Smooth muscle cell of the umbilical artery (primary cell): ENCODE measurements at places on chromosomes 5 and 9. TPM values are rescaled to one million over a fixed set of nuclear protein-coding genes. Genes with fewer than 3 reads are reported as not detected.

AGXT2 gene
- not detected in 2 replicates for total RNA-seq

KCTD16 gene
- total RNA-seq: 5.4 and 33.0 TPM in 2 replicates

SPATA6L gene
- total RNA-seq: 0.18 and 1.5 TPM in 2 replicates

LEAP2 gene
- total RNA-seq: 0.18 and 0.30 TPM in 2 replicates

SUSD3 gene
- total RNA-seq: 0.37 and 0.59 TPM in 2 replicates

PIP5KL1 gene
- 1.5 and 2.3 TPM in 2 replicates for total RNA-seq

VCAN gene
- 1,857 and 2,662 TPM in 2 replicates for total RNA-seq

PPP3R2 gene
- total RNA-seq: not detected in 2 replicates

LCN12 gene
- 0.30 and 0.51 TPM in 2 replicates for total RNA-seq

SGCD gene
- 12.7 and 31.2 TPM in 2 replicates for total RNA-seq

C6 gene
- total RNA-seq: not detected in 2 replicates

CORO2A gene
- 0.30 and 0.37 TPM in 2 replicates for total RNA-seq

GRM6 gene
- not detected in 2 replicates for total RNA-seq

DOCK8 gene
- under 0.01 TPM in 1 of 2 replicates, not detected in the other for total RNA-seq

PCDHA7 gene
- 0.74 and 2.4 TPM in 2 replicates for total RNA-seq

FGFR4 gene
- total RNA-seq: 0.59 and 2.6 TPM in 2 replicates

LHX6 gene
- not detected in 2 replicates for total RNA-seq

CCDC192 gene
- not detected in 2 replicates for total RNA-seq

INSYN2B gene
- total RNA-seq: 8.3 and 8.6 TPM in 2 replicates

LVRN gene
- 0.51 and 0.59 TPM in 2 replicates for total RNA-seq

LHX2 gene
- not detected in 2 replicates for total RNA-seq

PHF24 gene
- total RNA-seq: 0.05 and 0.30 TPM in 2 replicates

GPR107 gene
- total RNA-seq: 40.4 and 55.7 TPM in 2 replicates

CFAP90 gene
- 0.23 and 0.30 TPM in 2 replicates for total RNA-seq

ZFP37 gene
- total RNA-seq: 1.9 and 2.4 TPM in 2 replicates

ADAMTS19 gene
- total RNA-seq: 0.30 and 1.4 TPM in 2 replicates
